Foreskin keratinocyte (primary cell): ENCODE measurements at places on chromosomes 7 and 10.
A peak's percentile ranks its signal among the peaks of the same experiment; 100 is the strongest.

DNA sequence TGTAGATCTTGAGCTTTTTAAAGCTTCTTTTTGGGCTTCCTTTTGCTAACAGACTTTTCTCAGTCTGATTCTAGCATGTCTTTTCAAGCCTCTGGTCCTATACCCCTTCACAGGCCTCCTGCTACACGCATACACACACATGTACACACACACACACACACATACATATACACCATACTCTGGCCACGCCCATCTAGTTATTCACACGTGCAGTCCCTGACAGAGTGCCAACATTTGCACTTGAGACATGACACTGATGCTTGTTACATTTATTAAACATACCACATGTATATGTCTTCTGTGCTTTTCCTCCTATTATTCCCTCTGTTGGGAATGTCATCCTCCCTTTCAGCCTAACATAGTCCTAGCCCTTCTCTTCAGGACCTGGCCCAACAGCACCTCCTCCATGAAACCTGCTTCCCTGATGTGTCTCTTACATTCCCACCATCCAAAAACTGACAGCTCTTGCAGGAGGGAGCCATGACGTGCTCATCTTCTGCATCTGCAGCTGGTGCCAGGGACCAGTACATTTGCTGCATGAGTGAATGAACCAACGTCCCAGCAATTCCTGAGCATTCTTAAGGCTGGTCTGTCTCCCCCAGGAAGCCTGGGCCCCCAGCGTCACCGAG lies 222.1 kb downstream of the ARHGAP12 start:
- no peak for DNase-seq

DNA sequence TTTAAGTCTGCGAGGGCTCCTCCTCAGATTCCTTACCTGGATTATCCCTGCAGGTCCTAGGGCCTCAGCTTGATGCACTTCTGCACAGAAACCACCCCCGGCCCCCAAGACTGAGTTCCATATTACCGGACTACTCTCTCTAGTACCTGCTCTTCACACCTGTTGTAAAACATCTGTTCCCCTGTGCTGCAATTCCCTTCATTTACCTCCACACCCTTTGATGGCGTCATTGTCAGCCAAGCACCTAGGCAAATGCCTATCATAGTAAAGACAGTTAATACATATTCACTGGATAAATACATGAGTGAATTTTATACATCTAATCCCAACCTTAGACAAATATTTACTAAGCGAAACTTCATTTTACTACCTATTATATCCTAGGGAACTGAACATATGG lies 275.5 kb downstream of the PLXDC2 start:
- no peak for DNase-seq

DNA sequence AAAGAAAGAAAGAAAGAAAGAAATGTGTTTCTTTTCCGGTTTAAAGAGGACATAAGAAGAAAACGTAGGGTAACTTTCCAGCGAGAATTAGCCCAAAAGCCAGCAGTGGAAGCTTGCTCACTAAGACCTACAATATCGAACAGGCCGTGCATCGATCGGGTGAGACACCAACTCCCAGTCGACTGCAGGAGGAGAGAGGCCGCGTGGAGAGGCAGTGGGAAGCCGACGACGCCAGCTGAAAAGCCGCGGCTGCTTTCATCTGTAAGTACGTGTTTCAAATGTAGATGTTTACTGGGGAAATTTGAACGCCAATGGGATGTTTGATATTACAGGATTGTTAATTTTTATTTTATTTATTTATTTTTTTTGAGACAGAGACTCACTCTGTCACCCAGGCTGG lies 28.6 kb upstream of the GIMAP8 start:
- no peak for DNase-seq

- peak; percentile 18 for DNase-seq
Observed at GRCh38 chr7:27141137-27141922, 2.2 kb downstream of the HOXA5 start.

GRCh38 chr10:125120053-125120710 lies 40.2 kb downstream of the CTBP2 start:
- no peak for DNase-seq

DNA sequence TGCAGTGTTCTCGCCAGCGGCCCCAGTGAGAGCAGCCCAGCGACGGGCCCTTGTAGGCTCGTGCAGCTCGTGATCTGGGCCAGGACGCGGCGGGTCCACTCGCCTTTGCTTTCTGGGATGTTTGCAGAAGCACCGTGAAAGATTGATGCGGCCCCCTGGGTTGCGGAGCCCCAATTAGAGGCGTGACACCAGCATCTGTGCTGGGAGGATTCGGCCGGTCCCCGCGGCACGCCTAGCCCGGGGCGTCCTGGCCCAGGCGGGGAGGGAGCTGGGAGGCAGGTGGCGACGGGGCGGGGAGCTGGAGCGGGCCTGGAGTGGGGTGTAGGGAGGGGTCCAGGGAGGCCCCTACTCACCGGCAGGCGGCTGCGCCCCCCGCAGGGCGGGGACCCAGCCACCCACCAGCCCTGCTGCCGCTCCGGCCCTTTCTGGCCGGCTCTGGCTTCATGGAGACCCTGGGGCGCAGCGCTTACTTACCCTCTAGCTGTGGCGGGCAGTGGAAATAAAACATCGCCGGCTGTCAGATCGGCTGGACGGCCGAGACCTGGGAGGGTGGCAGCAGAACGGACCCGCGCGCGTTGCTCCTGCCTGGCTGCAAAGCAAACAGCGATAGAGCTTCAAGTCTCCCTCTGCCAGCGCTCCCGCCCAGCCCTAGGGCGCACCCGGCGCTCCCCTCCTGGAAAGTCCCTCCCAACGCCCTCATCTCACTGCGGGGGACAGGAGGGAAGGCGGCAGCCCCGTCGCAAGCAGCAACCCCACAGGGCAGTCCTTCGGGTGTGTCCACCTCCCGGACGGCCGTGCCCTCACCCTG lies 752 bp downstream of the DRGX start:
- DNase-seq: no peak

- DNase-seq: no peak
Observed at GRCh38 chr7:29538389-29538788, 25.2 kb upstream of the PRR15 start.

DNA sequence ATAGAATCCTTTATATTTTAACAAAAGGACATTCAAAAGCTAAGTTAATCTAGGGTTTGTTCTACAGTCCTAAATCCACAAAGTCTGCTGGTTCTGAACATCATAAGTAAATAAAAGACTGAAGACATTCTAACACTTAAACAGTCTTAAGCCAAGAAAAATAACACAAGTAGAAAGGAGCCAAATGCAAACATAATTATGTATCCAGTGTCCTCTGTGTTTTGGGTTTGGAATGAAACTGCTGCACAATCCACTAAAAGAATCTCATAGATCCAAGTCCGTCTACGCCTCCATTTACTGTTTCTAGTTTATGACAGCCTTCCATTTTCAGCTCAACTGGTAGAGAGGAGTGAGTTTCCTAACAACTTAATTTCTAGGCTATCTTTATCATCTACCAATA lies 623.6 kb upstream of the FZD8 start:
- no peak for DNase-seq

GRCh38 chr7:157625973-157626742 lies 289.4 kb downstream of the DNAJB6 start:
- no peak for DNase-seq

GRCh38 chr10:119138346-119139306 lies 26.9 kb downstream of the SFXN4 start:
- no peak for DNase-seq

DNA sequence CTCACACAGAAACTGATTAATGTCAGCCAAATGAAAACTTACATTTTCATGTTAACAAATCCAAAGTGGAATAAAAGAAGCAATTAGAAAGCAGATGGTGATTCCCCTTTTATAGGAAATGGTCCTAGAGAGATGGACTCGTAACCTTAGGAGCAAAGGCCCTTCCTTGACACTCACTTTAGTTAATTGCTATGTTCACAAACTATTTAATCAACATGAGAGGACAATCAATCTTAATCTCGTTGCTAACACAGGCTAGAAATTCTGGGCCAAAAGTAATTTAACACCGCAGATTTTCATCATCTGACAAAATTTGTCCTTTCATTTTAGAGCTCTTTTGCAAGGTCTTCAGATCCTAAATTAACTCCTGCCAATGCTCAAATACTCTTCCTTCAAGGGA lies 64.0 kb upstream of the DNAJB12 start:
- no peak for DNase-seq

- DNase-seq: no peak
Observed at GRCh38 chr7:82445271-82445670, 1.7 kb upstream of the CACNA2D1 start.

GRCh38 chr7:41847151-41847550 lies 144.3 kb upstream of the INHBA start:
- no peak for DNase-seq

- no peak for DNase-seq
Observed at GRCh38 chr7:107161415-107161814, 7.4 kb upstream of the HBP1 start.

DNA sequence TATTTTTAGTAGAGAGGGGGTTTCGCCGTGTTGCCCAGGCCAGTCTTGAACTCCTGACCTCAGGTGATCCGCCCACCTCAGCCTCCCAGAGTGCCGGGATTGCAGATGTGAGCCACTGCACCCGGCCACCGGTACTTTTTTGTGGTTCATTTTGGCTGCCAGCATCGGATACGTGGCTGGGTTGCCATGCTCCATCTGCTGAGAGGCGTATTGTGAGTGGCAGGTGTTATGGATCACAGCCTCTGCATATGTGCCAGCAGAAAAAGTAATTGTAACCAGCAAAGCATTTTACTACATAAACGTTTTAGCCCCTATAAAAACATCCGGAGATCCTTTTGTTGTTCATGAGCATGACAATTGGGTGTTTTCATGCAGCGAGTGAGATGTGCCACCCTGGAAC lies 7.1 kb downstream of the FOXK1 start:
- DNase-seq: no peak

- no peak for DNase-seq
Observed at GRCh38 chr7:11875635-11876034, 43.6 kb upstream of the THSD7A start.

DNA sequence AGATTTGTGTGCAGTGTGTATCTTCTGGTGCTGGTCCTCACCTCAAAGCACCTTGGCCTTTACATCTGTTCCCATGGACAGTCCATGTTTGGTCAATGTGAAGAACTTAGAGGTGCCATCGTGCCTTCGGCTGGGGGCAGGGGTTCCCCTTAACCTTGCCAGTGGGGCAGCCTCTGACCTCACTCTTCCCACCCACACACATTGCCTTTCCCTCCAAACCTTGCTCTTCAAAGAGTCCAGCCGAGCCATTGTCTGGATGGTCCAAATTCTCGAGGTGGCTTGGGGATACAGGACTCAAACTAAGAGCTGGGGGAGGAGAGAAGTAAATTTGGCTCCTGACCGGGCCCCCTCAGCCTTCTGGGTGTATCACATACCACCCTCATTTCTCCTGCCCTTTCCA lies 76.2 kb upstream of the HABP2 start:
- no peak for DNase-seq

DNA sequence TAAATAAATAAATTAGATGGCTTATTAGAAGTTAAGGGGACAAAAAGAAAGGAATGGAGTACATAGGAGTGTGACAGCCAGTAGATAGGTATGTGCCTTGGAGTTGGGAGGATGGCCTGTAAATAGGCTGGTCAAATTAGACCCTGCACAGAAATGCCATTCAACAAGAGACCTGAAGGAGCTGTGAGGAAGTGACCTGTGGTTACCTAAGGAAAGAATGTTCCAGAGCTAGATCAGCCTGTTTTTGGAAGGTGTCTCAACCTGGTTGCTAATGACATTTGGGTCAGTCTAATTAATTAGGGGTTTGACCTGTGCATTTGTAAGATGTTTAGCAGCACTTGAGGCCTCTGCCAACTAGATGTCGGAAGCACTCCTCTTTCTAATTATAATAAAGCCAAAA lies 315.3 kb upstream of the PLXDC2 start:
- no peak for DNase-seq

GRCh38 chr7:17234398-17235031 lies 63.9 kb upstream of the AHR start:
- peak; percentile 88 for DNase-seq

- no peak for DNase-seq
Observed at GRCh38 chr7:80309971-80310549, 175.4 kb downstream of the GNAI1 start.

DNA sequence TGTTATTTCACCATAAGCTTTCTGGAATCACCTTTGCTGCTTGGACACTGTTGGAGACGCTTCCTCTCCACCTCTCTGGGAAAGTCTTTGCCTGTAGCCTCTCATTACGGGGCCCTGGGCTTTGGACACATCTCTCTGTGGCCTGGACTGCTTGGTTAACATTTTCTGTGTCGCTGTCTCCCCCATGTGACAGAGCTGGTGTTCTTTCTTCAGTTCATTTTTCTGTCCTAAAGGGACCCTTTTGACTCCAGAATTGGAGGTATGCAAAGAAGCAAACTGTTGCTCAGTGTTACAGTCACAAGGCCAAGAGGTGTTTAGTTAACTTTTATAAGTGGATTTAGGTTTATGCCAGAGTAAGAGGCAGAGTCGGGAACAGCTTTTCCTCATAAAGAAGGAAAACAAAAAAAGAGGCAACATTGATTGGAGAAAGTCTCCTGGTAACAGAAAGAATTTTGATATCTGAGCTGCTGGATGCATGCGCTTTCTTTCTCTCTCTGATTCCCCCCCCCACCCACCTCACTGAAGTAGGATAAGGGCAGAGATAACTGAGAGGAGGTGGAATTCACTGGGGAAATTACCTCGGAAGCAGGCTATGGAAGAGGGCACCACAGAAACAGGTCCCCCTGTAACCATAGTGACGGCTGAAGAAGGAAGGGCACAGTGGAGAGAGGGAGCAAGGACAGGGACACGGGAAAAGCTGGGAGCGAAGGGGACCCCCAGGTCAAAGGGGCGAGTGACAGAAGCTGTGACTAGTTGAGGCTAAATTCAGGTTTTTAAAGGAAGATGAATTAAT lies 57.8 kb downstream of the LGI1 start:
- DNase-seq: no peak

- DNase-seq: no peak
Observed at GRCh38 chr10:24552346-24553016, 171.2 kb downstream of the ARHGAP21 start.

DNA sequence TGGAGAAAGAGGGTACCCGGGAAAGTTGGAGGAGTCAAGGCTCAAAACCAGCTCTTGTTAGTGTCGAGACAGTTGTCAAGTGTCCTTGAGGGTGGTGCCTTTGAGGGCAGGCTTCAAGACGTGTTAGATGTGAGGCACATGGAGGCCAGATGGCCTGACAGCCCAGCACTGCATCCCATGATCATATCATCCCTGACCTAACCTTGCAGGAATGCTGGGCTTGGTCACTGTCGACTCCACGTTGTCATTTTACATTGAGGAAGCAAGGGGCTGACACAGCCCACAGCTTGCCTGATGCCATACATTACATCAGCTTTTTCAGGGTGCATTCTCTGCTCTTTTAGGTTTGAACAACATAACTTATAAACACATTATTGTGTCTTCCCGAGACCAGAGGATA lies 114.1 kb downstream of the ABCA13 start:
- peak; percentile 85 for DNase-seq

- no peak for DNase-seq
Observed at GRCh38 chr10:49123981-49124950, 8.9 kb upstream of the VSTM4 start.

DNA sequence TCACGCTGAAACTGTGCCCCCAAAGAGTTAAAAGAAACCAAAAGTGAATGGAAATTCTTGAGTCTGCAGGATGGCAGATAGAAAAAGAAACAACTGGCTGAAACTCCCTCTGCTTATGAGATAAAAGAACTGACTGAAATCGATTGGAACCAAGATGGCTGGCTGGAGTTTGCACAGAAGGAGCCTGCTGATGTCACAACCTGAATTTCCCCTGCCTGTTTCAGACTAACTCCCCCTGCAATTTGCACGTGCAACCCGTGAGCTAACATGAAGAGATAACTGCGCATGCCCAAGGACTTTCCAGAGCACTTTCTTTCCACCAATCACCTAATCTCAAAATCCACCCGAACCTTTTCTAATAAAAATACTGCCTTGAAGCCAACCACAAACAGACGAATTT lies 435.5 kb downstream of the CALN1 start:
- DNase-seq: no peak
